ENCODE measurements at places on chromosomes 16 and 17. TPM values are rescaled to one million over a fixed set of nuclear protein-coding genes. Genes with fewer than 3 reads are reported as not detected.
A peak's percentile ranks its signal among the peaks of the same experiment; 100 is the strongest.

Gene NIP7
- 14.8 TPM for total RNA-seq

- DNase-seq, result no peak
Measured at GRCh38 chr16:19503461-19504075, 18.3 kb downstream of the GDE1 start.

DNA sequence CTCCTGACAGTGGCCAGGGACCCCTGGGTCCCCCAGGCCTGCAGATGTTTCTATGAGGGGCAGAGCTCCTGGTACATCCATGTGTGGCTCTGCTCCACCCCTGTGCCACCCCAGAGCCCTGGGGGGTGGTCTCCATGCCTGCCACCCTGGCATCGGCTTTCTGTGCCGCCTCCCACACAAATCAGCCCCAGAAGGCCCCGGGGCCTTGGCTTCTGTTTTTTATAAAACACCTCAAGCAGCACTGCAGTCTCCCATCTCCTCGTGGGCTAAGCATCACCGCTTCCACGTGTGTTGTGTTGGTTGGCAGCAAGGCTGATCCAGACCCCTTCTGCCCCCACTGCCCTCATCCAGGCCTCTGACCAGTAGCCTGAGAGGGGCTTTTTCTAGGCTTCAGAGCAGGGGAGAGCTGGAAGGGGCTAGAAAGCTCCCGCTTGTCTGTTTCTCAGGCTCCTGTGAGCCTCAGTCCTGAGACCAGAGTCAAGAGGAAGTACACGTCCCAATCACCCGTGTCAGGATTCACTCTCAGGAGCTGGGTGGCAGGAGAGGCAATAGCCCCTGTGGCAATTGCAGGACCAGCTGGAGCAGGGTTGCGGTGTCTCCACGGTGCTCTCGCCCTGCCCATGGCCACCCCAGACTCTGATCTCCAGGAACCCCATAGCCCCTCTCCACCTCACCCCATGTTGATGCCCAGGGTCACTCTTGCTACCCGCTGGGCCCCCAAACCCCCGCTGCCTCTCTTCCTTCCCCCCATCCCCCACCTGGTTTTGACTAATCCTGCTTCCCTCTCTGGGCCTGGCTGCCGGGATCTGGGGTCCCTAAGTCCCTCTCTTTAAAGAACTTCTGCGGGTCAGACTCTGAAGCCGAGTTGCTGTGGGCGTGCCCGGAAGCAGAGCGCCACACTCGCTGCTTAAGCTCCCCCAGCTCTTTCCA is 25.1 kb downstream of the C1QTNF1 start:
- DNase-seq, result peak; percentile 42

GRCh38 chr17:43861960-43862359 is 15.0 kb downstream of the CD300LG start:
- DNase-seq, result no peak
